ENCODE measurements at places on chromosomes 16 and 17. TPM values are rescaled to one million over a fixed set of nuclear protein-coding genes. Genes with fewer than 3 reads are reported as not detected.

The ZFPM1 gene
- 0.56 TPM for polyA plus RNA-seq

The RCVRN gene
- not detected for polyA plus RNA-seq

The CACNG4 gene
- polyA plus RNA-seq: 0.03 TPM

The FOXN1 gene
- 0.66 TPM for polyA plus RNA-seq

The RRAD gene
- 12.8 TPM for polyA plus RNA-seq

The ADORA2B gene
- 50.0 TPM for polyA plus RNA-seq

The PAGR1 gene
- 17.1 TPM for polyA plus RNA-seq

DNA sequence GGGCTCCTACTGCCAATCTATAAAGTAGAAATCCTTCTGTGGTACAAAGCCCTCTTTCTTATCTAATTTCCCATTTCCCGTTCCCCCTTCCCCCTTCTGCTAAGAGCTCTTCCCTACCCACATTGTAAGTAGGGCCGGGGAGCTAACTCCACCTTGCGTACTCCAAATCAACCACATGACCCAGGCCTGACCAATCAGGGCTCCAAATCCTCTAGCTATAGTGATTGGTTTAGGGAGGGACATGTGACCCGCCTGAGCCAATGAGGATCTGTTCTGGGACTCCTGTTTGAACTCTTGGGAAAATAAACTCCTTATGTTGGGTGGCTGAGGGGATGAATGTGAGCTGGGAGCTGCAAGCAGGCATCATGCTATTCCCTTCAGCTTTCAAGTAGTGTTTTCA lies 40.9 kb upstream of the MEOX1 start:
- DNase-seq: no peak
- H3K4me3 ChIP-seq: no peak overlapping the region
- peaks cover 9% of the 10 kb centered on the region for H3K4me1 ChIP-seq
- no peaks in the 10 kb centered on the region for H3K36me3 ChIP-seq
- H3K27ac ChIP-seq: no peak overlapping the region
- H3K27me3 ChIP-seq: no peaks in the 10 kb centered on the region

DNA sequence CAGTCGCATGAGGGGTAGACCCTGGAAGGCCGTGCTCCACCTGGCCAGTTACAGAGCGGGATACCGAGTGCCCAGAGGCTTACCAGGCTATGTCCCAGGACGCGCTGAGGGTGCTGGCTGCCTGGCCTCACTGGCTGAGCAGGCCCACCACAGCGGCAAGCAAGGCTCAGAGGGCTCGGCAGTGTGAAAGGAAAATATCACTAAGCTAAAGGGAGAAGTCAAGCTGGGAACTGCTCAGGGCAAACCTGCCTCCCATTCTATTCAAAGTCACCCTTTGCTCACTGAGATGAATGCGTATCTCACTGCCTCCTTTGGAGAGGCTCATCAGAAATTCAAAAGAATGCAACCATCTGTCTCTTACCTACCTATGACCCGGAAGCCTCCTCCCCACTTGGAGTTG lies 37.4 kb downstream of the CCDC57 start:
- H3K4me3 ChIP-seq: no peak overlapping the region
- no peaks in the 10 kb centered on the region for H3K27me3 ChIP-seq
- peaks cover 43% of the 10 kb centered on the region for H3K36me3 ChIP-seq
- H3K4me1 ChIP-seq: peaks cover 7% of the 10 kb centered on the region

GRCh38 chr16:77540646-77541045 lies 105.8 kb upstream of the ADAMTS18 start:
- DNase-seq: no peak
- no peaks in the 10 kb centered on the region for H3K4me1 ChIP-seq
- no peaks in the 10 kb centered on the region for H3K27me3 ChIP-seq
- no peaks in the 10 kb centered on the region for H3K36me3 ChIP-seq
- no peak overlapping the region for H3K27ac ChIP-seq

DNA sequence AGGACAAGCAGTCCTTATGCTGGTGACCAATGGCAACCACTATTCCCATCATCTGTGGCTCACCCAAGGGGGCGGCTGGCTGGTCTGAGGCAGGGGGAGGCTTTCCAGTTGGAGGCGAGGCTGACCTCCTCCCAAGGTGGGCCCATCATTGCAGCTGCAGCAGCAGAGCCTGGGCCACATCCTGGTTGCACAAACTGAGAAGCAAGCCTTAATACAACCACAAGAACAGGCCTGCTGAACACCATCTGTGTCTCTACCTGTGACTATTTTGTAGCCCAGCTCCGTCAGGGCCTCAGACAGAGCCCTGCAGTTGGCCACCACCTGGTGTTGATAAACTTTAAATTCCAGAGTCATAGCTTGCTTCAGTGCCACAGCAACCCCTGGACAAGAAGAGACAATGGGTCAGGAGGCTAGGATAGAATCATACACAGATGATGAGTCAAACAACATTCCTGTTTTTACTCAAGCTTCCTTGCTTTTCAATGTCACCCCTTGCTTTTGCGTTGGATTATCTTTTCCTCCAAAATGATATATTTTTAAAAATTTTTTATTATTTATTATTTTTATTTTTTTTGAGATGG lies 17.9 kb downstream of the SMCR8 start:
- no peak overlapping the region for H3K27ac ChIP-seq
- H3K27me3 ChIP-seq: no peaks in the 10 kb centered on the region
- H3K4me1 ChIP-seq: no peaks in the 10 kb centered on the region
- H3K4me3 ChIP-seq: no peak overlapping the region

- H3K27me3 ChIP-seq: no peaks in the 10 kb centered on the region
- no peak overlapping the region for H3K4me3 ChIP-seq
- peaks cover 6% of the 10 kb centered on the region for H3K36me3 ChIP-seq
- DNase-seq: no peak
- peaks cover 23% of the 10 kb centered on the region for H3K4me1 ChIP-seq
Observed at GRCh38 chr16:56513972-56514371, 5.9 kb downstream of the BBS2 start.

DNA sequence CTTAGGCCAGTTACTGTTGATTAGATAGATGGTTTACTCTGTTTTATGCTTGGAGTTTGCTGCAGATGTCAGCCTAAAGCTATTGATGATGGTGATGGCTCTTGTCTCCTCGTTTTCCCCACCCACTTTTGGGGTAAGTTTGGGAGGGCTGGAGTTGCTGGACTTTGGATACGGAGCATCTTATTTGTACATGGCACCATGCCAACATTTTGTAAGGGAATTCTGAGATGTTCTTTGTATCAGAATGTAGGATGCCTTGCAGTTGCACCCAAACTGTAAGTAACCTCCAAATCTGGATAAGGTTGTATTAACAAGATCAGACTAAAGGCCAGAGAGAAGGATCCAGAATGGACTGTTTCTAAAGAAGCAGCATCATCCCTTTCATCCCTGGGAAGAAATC lies 551.9 kb upstream of the ZFHX3 start:
- no peaks in the 10 kb centered on the region for H3K36me3 ChIP-seq
- no peak overlapping the region for H3K4me3 ChIP-seq
- H3K4me1 ChIP-seq: no peaks in the 10 kb centered on the region
- no peaks in the 10 kb centered on the region for H3K27me3 ChIP-seq

DNA sequence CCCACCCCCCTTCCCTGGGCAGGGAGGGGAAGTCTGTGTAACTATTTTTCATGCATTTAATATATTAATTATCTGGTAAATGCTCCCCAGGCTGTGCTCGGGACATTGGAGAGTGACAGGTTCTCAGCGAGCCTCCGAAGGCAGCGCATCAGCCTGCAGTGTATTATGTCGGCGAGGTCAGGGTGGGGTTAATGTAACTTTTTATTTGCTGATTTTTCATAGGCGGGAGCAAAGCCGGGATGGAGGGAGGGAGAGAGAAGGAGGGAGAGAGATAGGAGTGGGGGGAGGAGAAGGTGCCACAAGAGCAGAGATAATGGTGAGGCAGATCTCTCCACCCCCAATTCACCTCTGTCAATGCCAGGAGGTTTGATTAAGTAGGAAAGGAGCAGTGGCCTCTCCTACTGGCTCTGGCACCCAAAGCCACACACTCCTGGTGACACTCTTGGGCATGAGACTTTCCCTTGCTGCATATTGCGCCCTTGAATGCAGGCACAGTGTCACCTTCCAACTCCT lies 104.0 kb downstream of the MRM1 start:
- peaks cover 25% of the 10 kb centered on the region for H3K27me3 ChIP-seq
- no peaks in the 10 kb centered on the region for H3K36me3 ChIP-seq
- H3K4me3 ChIP-seq: no peak overlapping the region
- no peaks in the 10 kb centered on the region for H3K4me1 ChIP-seq

DNA sequence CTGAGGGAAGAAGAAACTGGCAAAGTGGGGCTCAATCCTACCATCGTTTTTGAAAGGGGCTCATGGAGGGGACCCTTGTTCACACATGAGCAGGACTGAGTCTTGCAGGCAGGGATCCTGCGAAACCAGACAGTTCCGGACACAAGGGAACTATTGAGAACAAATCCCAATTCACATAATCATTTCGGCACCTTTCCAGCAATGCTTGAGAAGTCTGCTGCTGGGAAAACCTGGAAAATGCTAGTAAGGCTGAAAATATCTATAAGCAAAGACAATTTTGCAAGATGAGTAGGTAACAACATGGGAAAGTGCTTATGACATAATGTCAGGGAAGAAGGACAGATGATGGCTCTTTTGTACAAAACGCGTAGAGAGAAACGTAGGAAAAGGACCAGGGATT lies 52.1 kb upstream of the BPTF start:
- H3K4me1 ChIP-seq: no peaks in the 10 kb centered on the region
- H3K4me3 ChIP-seq: no peak overlapping the region
- DNase-seq: no peak

GRCh38 chr16:68506331-68507053 lies 32.6 kb upstream of the ZFP90 start:
- H3K27me3 ChIP-seq: peaks cover 42% of the 10 kb centered on the region
- no peak overlapping the region for H3K27ac ChIP-seq
- no peaks in the 10 kb centered on the region for H3K36me3 ChIP-seq
- no peak overlapping the region for H3K4me3 ChIP-seq
- DNase-seq: no peak
